ENCODE measurements at places on chromosomes 3 and 15.

DNA sequence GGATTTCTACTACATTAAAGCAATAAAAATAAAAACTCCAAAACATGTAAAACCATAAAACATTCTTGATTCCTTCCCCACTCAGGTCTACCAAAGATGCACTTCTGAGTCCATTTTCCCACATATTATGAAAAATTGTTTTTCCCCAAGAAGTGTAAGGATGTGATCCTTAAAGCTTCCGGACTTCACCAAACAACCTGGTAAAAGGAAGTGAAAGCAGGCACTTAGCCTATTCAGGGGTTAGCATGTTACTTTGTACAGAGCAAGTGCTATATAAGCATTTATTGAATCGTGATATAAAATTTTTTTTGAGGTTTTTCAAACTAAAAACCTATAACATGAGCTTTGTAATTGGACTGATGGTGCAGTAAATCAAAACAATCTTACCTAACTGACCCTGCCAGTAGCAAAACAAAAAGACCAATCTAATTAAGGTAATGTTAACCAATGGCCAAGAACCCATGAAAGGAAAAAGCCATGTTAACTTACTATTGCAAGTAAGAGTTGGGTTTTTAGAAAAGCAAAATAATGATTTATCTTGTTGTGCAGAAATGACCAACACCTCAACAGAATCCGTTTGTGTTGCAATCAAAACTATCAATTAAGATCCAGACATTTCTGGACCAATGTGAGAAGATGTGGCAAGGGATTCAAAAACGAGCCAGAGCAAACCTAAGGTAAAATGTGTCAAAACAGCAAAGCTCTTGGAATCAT is 1.8 kb downstream of the SETD2 start:
- DNase-seq: no peak

- DNase-seq: no peak
Measured at GRCh38 chr15:51766341-51766740, 14.9 kb downstream of the TMOD2 start.

GRCh38 chr15:96331144-96331944 is 844 bp downstream of the NR2F2 start:
- DNase-seq: no peak

DNA sequence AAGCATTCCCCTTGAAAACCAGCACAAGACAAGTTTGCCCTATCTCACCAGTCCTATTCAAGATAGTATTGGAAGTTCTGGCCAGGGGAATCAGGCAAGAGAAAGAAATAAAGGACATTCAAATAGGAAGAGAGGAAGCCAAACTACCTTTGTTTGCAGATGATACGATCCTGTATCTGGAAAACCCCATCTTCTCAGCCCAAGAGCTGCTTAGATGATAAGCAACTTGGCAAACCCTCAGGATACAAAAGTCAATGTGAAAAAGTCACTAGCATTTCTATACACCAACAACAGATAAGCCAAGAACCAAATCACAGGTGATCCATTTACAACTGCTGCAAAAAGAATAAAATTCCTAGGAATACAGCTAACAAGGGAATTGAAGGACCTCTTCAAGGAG is 403.7 kb upstream of the AZI2 start:
- no peak for DNase-seq

DNA sequence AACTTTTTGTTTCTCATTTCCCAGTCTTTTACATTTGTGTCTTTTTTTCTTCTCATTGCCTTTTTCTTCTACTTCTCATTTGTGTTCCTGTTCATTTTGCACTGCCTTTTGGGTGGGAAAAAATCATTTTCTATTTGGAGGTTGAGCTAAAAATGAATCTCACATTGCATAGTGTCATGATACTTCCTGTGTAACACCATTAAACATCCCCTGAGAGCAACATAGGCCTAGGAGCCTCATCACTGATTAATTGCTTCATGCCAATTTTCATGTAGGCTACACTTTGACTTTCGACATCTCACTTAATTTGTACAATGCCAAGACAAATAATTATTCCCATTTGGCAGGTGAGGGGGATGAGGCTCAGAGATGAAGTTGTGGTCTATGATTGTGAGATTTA is 279.2 kb downstream of the EDEM1 start:
- DNase-seq: no peak

DNA sequence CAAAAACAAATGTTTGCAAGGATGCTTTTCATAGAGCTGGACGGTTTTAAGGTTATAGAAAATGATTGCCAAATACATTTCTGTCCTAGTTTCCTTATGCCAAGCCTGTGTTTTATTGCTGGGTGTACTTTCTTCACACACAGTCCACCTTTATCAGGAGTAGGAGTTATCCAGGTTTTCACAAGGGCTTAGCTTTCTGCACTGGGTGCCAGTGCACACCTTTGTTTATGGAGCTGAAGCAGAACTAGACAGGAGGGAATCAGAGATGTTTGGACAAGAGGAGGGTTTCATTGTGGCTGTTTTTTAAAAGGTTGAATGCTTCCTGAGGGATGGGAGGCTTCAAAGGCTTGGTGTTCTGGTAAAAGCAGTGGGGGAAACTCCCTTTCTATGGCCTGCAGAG is 29.5 kb upstream of the FAM3D start:
- DNase-seq: no peak

GRCh38 chr3:125394406-125394805 is 19.3 kb upstream of the ZNF148 start:
- DNase-seq: no peak

DNA sequence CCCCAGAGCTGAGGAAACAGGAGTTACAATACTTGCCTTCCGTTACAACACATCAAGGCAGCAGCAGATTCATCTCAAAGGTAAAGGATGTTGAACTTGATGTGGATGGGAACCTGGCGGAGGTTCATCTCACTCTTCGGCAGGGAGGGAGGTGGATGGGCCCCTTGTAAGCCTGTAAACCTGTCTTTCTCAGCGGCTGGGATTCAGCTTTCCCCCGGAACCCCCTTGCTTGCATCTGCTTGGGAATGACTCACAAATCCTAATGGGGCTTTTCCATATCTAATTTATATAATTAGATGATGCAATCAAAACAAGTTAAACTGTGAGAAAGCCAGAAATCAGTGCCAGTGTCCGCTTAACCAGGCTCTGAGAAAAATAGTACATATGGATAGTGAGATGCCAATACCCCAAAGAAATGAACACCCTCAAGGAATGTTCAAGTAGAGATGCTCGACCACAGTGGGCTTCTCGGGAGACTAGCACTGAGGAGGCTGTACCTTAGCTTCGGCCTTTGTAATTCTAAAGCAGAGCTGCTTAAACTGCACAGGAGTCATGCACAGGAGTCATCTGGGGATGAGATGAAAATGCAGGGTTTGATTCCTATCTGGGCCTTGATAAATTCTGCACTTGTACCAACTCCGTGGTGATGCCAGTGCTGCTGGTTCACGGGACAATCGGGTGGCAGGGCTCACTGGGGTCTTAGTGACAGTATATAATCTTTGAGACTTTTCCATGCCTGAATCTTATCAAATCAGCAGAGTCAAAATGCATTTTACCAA is 2.2 kb upstream of the FAM240A start:
- no peak for DNase-seq

DNA sequence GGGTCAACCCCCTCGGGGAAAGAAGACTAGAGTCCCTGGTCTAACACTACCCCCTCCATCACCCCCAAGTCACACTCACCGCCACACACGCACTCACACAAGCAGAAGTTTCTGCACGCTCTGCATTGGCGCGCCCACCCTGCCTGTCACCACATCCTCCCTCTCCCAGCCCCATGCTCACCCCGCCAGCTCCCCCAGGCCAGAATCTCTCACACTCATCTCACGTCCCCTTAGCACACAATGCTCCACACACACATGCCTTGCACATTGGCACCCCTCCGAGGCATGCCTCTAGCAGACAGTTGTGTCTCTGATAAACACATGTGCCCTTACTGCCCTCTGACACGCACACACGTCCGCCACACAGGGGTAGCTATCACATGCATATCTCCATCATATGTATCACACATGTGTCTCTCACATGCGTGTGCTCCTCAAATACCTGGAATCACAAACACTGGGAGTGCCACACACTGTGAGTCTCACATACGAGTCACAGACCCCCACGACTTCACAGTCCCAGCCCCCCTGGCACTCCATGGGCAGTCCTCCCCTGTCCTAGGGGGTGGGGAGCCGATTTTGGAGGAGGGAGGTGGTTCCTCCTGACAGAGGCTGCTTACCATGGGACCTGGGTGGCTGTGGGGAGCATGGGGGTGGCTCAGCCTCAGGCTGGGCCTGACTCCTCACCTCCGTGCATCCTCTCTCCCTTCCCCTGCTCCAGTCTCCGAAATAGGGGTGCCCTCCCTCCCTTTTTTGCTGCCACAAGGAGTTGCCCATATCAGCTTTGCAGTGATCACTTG is 898 bp downstream of the FBLN2 start:
- no peak for DNase-seq

- DNase-seq: peak; percentile 64
Measured at GRCh38 chr3:23991683-23992628, 46.9 kb downstream of the NR1D2 start.

DNA sequence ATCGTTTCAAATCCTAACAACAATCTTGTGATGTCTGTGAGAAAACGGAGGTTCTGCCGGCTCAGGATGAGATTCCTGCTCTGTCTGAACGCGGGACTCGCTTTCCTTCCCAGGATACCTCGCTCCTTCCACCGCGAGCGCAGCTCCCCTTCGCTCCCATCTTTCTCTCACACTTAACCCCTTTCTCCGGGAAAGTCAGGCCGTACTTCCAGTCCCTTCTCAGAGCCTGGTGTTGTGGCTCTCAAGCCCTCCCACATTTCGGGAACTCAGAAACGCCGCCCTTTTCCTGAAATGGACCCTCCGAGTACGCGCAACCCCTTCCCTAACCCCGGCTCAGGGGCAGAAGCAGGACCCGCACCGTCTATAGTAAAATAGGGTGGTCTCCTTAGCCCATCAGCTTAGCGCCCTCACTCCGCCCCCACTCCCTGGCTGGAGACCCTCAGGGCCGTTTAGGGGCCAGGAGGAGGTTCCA is 378 bp upstream of the FEM1B start:
- peak; percentile 74 for DNase-seq

- DNase-seq: no peak
Measured at GRCh38 chr15:52486003-52486996, 42.4 kb downstream of the MYO5A start.

DNA sequence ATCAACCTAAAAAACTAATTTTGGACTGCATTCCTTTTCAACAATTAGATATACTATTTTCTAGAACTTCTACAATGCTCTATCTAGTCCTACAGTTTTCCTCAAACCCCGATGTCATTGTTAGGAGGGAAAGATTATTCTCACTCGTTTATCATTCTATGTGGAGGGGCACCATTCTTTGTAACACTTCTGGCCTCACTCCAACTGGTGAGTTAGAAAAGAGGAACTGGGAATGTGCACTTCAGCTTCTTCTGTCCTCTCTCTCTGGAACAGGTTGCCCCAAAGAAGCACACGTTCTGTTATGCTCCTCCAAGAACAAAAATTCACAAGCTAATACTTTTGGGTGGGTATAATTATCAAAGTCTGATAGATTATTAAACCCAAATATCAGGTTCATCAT is 137.9 kb downstream of the UACA start:
- no peak for DNase-seq

DNA sequence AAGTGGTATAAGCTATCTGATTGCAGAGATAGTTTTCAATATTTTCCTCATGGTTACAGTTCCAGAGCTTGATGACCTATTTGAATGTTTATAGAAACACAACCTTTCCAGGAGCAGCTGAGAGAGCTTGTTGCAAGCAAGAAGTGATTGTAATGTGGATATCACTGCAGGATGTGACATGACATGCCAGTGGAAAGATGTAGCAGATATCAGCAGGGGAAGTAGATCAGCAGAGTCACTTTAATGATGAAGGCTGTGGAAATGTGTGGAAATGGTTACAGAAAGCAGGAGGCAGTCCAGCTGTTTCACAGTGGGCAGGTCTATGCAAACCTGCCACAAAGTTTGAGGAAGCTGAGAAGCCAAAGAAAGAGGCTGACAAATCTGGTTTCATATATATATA is 21.0 kb downstream of the TMEM158 start:
- DNase-seq: no peak

GRCh38 chr3:127541320-127541719 is 49.2 kb downstream of the TPRA1 start:
- no peak for DNase-seq

DNA sequence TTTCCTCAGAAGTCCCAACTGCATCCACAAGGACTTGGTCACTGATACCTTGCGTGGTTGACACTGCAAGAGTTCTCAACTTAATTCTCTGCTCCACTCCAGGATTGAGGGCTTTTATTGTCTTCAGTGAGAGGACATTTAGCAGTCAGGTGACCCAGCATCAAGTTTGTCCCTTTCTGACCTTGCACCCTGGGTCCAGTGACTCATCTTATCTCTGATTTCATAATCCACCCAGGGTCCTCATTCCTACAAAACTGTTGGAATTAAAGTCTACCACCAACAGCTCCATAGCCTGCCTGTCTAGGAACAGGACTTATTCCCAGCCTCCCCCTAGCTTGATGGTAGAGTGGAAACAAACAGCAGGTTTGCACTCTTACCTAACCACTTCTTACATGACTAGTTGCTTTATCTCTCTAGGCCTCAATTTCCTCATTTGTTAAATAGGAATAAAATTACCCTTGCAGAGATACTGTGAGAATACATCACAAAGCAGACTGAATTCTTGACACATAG is 151.3 kb upstream of the LPP start:
- no peak for DNase-seq

DNA sequence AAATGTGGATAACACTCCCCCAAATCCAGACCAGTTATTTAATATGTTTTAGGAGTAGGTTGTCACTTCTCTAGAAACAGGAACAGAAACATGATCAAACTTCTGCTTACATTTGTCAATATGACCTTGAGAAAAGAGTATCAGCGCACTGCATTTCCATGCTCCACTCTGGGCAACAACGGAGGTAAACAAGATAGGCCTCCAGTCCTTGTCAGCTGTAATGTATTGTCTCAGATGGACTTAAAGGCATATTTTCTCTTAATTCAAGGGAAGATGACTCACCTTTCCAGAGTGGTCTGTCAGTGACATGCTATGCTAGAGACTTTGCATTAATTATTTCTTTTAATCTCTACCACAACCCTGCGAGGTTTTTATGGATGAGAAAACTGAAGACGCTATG is 51.6 kb upstream of the TCF12 start:
- DNase-seq: no peak

DNA sequence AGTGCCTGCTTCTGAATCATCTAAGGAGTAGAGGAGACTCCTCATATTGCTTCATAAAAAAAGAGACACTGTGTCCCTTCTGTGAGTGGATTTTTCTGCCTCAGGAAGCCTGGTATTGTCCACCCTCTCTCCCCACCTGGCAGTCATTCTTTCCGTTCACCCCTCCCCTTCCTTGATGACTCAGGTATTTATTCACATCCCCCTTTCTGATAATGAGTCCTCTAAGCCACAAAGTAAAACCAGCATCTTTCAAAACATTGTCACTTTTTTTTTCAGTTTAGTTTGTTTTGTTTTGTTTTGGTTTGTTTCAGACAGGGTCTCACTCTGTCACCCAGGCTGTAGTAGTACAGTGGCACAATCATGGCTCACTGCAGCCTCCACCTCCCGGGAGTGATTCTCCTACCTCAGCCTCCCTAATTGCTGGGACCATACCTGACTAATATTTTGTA is 65.2 kb upstream of the UBE2E1 start:
- no peak for DNase-seq

GRCh38 chr3:183148056-183148455 is 14.5 kb downstream of the LAMP3 start:
- no peak for DNase-seq

All from NCI-H1092 treated with DMSO at 0.1 percent for 48 hours (cell line).